GM10248 (cell line): ENCODE measurements at places on chromosomes 7 and 10.

GRCh38 chr10:107085665-107086525, 78.6 kb downstream of the SORCS1 start:
- no peak for DNase-seq

GRCh38 chr7:30379131-30379530, 94.7 kb downstream of the ZNRF2 start:
- no peak for DNase-seq

DNA sequence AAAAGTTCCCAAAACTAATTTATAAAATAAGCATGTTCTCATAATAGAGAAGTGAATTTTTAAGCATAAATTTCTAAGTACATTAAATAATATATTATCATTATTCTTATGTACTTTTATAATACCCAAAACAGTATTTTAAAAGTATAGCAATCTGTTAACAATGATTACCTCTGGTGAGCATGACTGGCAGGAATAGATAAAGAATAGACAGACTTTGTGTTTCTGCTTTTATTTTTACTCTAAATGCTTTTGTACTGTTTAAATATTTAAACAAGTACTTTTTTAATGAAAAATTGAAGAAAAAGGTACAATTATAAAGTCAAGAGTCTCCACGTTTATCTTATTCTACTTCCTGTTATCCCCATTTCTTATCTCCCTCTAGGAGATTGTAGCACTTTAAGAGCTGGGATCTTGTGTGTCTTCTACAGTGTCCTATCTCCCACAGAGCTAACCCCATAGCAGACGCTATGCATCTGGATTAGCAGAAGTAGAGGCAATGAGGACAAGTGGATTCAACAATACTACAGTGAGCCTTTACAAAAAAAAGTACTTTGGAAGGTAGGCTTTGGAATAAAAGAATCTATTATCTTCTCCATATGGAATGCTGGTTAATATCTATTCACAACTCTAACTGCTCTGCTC, 42.9 kb downstream of the IDE start:
- DNase-seq, result no peak

GRCh38 chr7:157479326-157479725, 142.5 kb downstream of the DNAJB6 start:
- DNase-seq, result no peak

GRCh38 chr7:26156451-26157420, 4.7 kb downstream of the NFE2L3 start:
- peak; percentile 43 for DNase-seq

DNA sequence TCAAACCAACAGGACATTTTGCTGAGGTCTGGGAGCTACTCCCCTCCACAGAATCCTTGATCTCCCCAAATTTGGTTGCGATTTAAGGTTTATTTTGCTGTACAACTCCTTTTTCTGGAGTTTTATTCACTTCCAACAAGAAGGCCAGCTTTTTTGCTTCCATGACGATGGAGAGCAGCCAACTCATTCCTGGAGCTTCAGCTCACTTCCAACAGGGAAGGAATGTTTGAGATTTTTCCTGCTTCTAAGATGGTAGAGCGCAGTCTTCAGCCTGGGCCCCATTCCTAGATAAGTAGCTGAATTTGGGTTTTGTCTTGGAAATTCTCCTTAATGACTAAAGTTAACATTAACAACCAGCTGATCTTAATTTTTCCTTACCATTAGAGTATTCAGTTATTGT, 30.9 kb upstream of the CREB3L2 start:
- DNase-seq, result no peak

DNA sequence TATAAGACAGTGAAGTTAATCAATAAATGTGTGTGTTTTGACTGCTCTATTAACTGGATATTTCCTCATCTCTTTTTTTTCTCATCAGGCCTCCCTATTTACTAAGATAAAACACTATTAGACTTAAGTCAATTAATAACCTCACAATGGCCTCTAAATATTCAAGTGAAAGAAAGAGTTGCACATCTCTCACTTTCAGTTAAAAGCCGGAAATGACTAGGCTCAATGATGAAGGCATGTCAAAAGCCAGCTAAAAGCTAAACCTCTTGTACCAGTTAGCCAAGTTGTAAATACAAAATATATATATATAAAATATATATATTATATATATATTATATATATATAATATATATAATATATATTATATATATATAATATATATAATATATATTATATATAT, 127.0 kb upstream of the MEOX2 start:
- DNase-seq, result no peak

- no peak for DNase-seq
Measured at GRCh38 chr10:118472415-118473304, 122.8 kb downstream of the PRLHR start.

GRCh38 chr7:129865093-129865924, 87.5 kb downstream of the UBE2H start:
- DNase-seq, result no peak

DNA sequence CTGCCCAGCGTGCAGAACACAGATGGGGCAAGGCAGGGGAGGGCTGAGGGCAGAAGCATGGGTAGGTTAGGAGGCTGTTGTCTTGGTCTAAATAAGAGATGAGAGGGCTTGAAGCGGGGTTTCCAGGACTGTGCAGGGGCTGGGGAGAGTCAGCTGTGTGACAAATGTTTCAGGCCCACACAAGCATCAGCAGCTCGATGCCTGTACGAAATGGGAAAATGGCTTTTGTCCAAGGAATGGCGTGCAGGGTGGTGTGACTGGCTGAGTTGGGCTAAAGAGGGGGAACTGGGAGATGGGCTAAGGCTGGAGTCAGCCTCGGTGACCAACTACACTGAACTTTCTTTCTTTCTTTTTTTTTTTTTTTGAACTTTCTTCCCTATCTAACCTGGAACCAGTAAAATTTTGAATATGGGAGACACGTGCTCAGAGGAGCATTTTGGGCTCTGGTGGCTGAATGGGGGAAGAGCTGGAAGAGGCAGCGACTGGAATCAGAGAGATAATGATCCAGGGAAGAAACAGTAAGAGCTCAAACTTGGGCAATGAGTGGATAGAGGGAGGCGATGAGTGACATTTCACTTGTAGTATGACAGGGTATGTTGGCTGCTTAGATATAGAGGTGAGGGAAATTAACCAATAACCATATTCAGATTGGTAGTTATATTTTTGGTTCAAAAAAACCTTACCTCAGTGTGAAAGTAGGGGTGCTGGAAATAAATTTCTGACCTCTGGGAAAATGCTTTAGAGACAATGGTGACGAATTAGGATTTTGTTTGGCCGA, 10.2 kb upstream of the EPHA1 start:
- no peak for DNase-seq

GRCh38 chr7:71716690-71717089, 584.7 kb downstream of the GALNT17 start:
- no peak for DNase-seq

GRCh38 chr7:74254858-74255379, 720 bp upstream of the RFC2 start:
- no peak for DNase-seq

DNA sequence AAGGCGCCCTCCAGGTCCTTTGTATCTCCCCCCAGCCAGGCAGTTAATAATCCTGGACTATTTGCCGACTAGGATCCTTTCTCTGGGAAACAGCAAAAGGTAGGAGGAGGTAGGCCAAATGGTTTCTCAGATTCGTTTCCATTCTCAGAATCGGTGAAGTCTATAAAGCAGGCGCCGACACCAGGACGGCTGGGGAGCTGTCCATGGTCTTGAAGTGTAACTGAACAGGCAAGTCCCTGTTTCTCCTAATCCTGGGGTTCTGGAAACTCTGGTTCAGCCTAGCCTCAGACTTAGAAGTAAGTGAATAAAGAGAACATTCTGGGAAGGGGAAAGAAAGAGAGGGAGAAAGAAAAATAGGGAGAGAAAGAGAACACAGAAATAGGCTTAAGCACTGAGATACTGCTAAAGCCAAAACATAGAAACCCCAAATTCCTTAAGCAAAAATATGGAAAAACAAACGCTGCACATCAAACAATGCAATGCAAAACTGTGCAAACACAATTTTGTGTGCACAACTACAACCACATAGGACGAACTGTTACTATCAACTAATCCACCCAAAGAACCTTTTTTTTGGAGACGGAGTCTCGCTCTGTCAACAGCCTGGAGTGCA, 11.1 kb upstream of the INA start:
- peak; percentile 45 for DNase-seq

GRCh38 chr7:98312201-98312600, 30.7 kb downstream of the BRI3 start:
- no peak for DNase-seq

DNA sequence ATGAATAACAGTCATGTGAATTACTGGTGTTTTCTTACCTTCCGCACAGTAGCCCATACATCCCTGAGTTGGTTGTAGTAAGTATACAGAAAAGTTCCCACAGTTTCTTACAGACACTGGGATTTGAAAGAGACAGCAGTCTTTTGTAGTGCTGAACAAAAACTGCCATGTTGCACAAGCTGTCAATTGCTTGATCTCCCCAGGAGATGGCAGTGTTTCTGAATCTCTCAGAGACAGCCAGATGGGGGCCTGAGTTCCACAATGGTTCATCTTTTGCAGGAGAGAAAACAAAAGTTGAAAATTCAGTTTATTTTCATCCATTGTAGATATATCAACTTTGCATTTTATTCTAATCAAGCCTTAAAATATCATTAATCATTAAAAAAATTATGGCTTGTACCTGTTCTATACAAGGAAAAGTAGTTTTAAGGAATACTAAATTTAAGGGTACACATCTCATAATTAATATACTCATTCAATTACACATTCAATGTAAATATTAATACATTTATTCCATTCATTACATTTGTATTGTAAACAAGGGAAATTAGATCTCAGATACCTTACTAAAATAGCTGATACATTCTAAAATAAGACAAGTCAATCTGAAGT, 14.5 kb downstream of the VWDE start:
- DNase-seq, result peak; percentile 37

DNA sequence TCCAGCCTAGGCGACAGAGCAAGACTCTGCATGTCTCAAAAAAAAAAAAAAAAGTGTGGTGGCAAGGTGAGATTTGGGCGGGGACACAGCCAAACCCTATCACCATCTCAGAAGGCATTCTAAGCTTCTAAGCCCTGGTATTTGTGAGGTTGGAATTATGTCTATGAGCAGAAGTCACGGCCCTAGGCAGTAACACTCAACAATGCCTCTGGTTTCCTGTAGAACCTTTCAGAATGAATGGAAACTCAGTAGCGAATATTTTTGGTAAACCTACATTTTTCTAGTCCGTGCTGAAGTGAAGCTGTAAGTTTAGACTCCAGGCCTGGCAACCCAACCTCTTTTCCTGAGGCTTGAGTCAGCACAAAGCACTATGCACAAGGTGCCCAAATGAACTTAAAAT, 88.3 kb downstream of the FAM107B start:
- DNase-seq, result no peak

- no peak for DNase-seq
Measured at GRCh38 chr10:127935071-127935561, 28.2 kb downstream of the PTPRE start.

DNA sequence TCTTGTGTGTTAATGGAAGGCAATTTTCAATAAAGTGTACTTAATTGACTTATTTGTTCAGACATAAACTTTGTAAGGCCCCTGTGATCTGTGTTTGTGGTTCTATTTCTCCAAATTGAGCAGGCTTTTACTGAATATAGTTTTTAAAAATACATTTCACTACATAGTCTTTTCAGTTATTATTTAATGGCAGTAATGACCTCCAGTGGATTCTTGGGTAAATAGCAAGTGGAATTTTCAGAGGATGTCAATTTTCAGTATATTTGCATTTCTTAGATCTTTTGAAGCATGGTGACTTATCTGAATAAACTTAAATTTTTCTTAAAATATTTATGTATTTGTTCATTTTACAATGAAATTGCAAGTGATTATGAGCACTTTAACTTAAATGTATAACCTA, 203.1 kb upstream of the PCLO start:
- DNase-seq, result no peak

- no peak for DNase-seq
Measured at GRCh38 chr10:58782876-58783851, 270.5 kb downstream of the BICC1 start.

- no peak for DNase-seq
Measured at GRCh38 chr7:36625247-36625646, 99.0 kb downstream of the AOAH start.

DNA sequence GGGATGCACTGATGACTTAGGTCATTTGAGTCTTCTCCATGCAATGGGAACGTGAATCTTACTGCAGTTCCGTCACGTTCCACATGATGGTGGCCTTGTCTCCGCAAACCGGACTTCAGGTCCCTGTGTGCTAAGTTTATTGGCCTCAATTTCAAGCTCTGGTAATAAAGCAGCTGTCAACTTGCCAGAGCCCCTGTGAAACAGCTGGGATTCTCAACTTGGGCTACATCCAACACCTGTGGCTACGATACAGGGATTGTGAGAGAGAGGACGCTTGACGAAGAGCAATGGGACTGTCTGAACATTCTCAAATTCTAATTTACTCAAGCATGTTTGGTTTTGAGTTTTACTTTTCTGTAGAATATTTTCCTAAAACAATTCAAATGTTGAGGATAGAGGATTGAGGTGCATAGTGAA, 174.2 kb downstream of the PTN start:
- no peak for DNase-seq

- no peak for DNase-seq
Measured at GRCh38 chr7:51134013-51134441, 182.6 kb downstream of the COBL start.

DNA sequence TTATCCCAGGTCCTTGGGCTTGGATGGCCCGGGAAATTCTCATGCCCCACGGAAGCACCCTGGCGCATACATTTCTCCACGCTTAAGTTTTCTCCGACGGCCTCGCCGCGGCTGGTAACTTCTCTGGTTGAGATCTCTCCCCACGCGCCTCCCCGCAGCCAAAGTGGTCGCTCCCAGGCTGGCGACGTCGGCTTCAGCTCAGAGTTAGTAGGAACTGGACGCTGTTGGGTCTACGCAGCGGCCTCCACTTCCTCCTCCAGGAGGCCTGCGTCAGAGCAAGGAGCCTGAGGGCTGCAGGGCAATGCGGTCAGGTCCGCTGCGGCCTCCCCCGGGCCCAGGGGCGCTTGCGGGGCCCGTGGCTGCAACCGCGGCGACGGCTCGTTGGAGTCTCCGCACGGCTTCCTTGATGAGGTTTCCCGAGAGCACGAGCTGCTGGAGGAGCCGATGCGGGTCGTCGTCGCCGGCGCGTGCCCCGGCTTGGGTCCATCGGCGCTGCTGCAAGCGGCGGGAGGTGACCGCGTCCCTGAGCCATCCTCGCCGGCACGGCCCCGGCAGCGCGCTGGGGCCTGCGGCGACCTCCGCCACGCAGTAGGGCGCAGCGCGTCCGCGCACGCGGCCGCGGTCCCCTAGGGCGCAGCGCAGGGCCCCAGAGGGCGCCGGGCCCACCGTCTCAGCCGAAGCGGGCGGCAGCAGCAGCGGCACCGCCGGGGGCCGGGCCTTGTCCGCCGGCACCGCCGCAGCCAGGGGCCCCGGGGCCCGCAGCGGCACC, 744 bp downstream of the FRAT2 start:
- DNase-seq, result no peak

GRCh38 chr10:77518910-77519274, 118.7 kb downstream of the KCNMA1 start:
- no peak for DNase-seq

- peak; percentile 48 for DNase-seq
Measured at GRCh38 chr10:101816913-101817336, 1.3 kb downstream of the OGA start.

GRCh38 chr10:80191589-80192270, 13.6 kb downstream of the ANXA11 start:
- no peak for DNase-seq

GRCh38 chr7:85733169-85733915, 546.5 kb upstream of the SEMA3D start:
- no peak for DNase-seq
